Natural killer cell (primary cell): ENCODE measurements at places on chromosomes 2 and 18. TPM values are rescaled to one million over a fixed set of nuclear protein-coding genes. Genes with fewer than 3 reads are reported as not detected.

GRCh38 chr2:172788871-172789270 lies 53.2 kb downstream of the RAPGEF4 start:
- no peaks in the 10 kb centered on the region for H3K36me3 ChIP-seq
- DNase-seq, result no peak
- no peaks in the 10 kb centered on the region for H3K27me3 ChIP-seq
- no peaks in the 10 kb centered on the region for H3K4me1 ChIP-seq
- H3K4me3 ChIP-seq, result no peak overlapping the region

- peak overlapping the region; percentile 91 for H3K27ac ChIP-seq
- peaks cover 38% of the 10 kb centered on the region for H3K4me1 ChIP-seq
- peak overlapping the region; percentile 89 for H3K4me3 ChIP-seq
- DNase-seq, result no peak
- no peaks in the 10 kb centered on the region for H3K27me3 ChIP-seq
Measured at GRCh38 chr2:240585681-240586197, 795 bp upstream of the CAPN10 start.

DNA sequence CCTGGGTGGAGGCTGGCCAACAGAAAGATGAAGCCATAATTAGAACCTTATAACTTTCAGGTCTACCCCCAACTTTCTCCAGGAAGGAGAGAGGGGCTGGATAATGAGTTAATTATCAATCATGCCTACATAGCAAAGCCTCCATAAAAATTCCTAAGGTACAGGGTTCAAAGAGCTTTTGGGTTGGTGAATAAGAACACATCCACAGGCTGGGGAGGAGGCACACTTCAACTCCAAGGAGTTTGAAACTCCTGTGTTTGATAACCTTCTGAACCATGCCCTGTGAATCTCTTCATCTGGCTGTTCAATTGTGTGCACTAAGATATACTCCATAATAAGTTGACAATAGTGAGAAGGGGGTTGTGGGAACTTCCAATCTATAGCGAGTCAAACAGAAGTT lies 552.3 kb downstream of the TDRD15 start:
- no peaks in the 10 kb centered on the region for H3K27me3 ChIP-seq
- no peaks in the 10 kb centered on the region for H3K4me1 ChIP-seq
- no peaks in the 10 kb centered on the region for H3K36me3 ChIP-seq
- no peak for DNase-seq
- H3K4me3 ChIP-seq, result no peak overlapping the region

DNA sequence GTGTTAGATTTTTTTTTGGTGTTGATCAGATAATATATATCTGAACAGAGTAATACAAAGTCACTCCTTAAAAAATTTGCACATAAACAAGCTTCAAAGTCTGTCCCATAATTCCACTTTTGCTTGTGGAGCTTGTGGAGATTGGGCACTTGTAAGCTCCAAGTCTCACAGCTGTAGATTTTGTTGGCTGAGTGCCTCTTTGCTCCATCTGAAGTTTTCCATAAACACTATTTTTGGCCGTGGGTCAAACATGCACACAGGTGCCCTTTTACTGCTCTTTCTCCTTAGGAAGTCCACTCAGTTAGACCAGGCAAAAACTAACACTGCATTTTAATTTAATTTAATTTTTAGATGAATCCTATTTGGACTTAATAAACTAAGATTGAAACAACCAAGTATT lies 3.6 kb upstream of the KCNJ13 start:
- no peak for DNase-seq
- no peak overlapping the region for H3K4me3 ChIP-seq
- no peak overlapping the region for H3K27ac ChIP-seq
- H3K27me3 ChIP-seq, result no peaks in the 10 kb centered on the region
- peaks cover 13% of the 10 kb centered on the region for H3K36me3 ChIP-seq
- H3K4me1 ChIP-seq, result no peaks in the 10 kb centered on the region

GRCh38 chr2:211070547-211070946 lies 514.1 kb downstream of the CPS1 start:
- H3K4me1 ChIP-seq, result no peaks in the 10 kb centered on the region
- no peak overlapping the region for H3K4me3 ChIP-seq
- H3K27me3 ChIP-seq, result no peaks in the 10 kb centered on the region
- H3K27ac ChIP-seq, result no peak overlapping the region
- no peaks in the 10 kb centered on the region for H3K36me3 ChIP-seq
- DNase-seq, result no peak

DNA sequence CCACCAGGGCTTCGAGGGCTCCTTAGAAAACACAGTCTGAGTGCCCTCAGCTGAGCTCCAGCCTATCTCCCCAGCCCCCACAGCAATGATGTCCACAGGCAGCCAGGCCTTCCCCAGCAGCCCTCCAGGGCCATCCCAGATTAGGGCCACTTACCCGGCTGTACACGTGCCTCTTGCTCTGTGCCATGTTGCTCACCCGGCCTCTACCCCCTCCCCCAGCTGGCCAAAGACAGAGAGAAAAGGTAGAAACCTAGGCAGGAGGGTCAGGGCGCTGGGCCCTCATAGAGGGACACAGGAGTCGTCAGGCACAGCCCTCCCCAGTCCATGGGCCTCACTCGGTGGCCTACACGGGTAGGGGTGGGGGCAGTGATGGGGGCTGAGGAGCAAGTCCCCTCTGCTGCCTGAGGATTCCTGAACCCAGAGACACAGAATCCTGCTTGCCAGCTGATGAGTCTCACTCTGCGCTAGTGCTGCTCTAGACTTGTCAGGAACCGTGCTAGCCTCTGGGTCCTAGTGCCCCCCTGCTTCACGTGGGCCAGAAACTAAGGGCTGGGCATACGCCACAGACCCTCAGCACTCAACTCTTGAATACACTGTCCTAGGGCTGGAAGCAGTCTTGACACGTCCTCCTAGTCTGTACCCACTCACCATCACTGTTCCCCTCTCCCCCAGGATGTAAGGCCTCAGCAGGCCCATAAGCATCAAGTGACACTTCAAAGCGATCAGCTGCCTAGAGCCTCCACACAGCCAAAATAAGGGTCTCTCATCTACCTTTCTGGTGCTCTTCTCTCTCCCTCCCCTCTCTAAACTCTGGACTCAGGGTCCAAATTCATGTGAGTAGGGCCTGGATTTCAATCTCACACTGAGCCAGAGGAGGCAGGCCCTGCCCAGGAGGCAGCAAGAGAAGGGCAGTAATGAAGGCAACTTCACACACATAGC lies at the start of gene DCTN1:
TSS of gene DCTN1 (minus strand) at position 461 of the 939 bp plus-strand sequence. CDS start at position 187, 274 bp downstream.
- no peaks in the 10 kb centered on the region for H3K27me3 ChIP-seq
- H3K4me1 ChIP-seq, result peaks cover 25% of the 10 kb centered on the region
- peak; percentile 42 for DNase-seq
- peaks cover 20% of the 10 kb centered on the region for H3K36me3 ChIP-seq

DNA sequence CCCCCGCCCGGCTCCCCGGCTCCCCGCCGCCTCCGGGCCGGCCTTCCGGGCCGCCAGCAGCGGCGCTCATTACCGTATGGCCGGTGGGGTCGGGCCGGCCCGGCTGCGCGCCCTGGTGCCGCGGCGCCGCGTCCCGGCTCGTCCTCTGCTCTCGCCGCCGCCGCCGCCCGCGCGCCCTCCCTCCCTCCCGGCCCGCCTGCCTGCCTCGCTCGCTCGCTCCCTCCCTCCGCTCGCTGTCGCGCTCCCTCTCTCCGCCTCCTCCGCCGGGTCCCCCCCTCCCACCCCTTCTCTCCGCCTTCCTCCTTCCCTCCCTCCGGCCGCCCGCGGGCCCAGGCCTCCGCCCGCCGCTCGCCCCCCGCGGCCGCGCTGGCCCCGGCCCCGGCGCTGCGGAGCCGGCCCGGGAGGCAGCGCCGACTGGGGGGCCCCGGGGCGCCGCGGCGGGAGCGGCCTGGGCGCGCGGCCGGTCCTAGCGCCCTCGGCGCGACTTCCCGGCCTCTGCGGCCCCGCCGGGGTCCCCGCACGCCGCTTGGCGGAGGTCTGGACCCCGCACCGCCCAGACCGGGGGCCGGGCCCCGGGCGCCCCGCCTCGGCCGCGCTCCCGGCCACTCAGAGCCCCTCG lies at the start of gene DNMT3A:
TSS of gene DNMT3A (minus strand) at position 173 of the 619 bp plus-strand sequence. CDS start 27,941 bp downstream, outside the sequence.
- no peaks in the 10 kb centered on the region for H3K36me3 ChIP-seq
- H3K27ac ChIP-seq, result no peak within 1 kb of the TSS
- peak; percentile 76 for DNase-seq
- H3K4me3 ChIP-seq, result peak within 1 kb of the TSS; percentile 20

- no peaks in the 10 kb centered on the region for H3K4me1 ChIP-seq
- no peak overlapping the region for H3K27ac ChIP-seq
- H3K36me3 ChIP-seq, result no peaks in the 10 kb centered on the region
- DNase-seq, result no peak
- no peak overlapping the region for H3K4me3 ChIP-seq
- H3K27me3 ChIP-seq, result no peaks in the 10 kb centered on the region
Measured at GRCh38 chr18:766550-766860, 45.5 kb downstream of the YES1 start.

- no peak for DNase-seq
- H3K36me3 ChIP-seq, result no peaks in the 10 kb centered on the region
- no peaks in the 10 kb centered on the region for H3K27me3 ChIP-seq
- no peaks in the 10 kb centered on the region for H3K4me1 ChIP-seq
- no peak overlapping the region for H3K4me3 ChIP-seq
- no peak overlapping the region for H3K27ac ChIP-seq
Measured at GRCh38 chr2:186771395-186771794, 77.5 kb downstream of the FAM171B start.

DNA sequence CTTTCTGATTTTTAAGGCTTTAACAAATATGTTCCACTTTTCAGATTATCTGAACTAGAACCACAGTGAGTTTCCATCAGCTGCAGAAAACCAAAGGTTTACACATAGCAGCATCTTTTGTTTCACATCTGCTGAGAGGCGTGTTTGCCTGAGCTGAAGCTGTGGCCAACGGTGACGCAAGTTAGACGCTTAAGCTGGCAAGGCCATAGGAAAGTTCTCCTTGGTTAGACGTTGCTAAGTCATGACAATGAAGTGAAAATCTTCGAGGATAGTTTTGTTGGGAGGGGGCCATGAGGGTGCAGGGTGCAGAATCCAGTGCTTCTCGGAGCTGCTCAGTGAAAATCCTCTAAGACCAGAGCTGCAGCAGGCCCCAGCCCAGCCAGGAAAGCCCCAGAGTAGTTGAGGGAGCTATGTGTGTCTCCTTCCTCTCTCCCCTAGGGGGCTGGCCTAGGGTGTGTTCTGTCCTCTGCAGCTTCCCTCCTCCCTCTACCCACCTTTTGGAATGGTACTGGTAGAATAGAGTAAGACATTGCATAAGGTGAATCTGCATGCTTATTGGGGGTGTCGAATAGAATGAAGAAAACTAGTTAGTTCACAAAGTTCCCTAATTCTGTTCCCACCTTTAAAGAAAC lies 105.4 kb downstream of the FHOD3 start:
- H3K4me1 ChIP-seq, result no peaks in the 10 kb centered on the region
- DNase-seq, result no peak
- H3K27ac ChIP-seq, result no peak overlapping the region
- H3K36me3 ChIP-seq, result no peaks in the 10 kb centered on the region
- H3K27me3 ChIP-seq, result no peaks in the 10 kb centered on the region

GRCh38 chr2:235930701-235931100 lies 237.5 kb downstream of the GBX2 start:
- no peaks in the 10 kb centered on the region for H3K27me3 ChIP-seq
- no peaks in the 10 kb centered on the region for H3K4me1 ChIP-seq
- H3K4me3 ChIP-seq, result no peak overlapping the region
- no peaks in the 10 kb centered on the region for H3K36me3 ChIP-seq
- H3K27ac ChIP-seq, result no peak overlapping the region

- no peaks in the 10 kb centered on the region for H3K4me1 ChIP-seq
- H3K4me3 ChIP-seq, result no peak overlapping the region
- H3K27me3 ChIP-seq, result no peaks in the 10 kb centered on the region
- DNase-seq, result no peak
Measured at GRCh38 chr2:30756051-30756719, 51.1 kb downstream of the CAPN13 start.

- no peaks in the 10 kb centered on the region for H3K4me1 ChIP-seq
- H3K4me3 ChIP-seq, result no peak overlapping the region
- no peak for DNase-seq
- H3K36me3 ChIP-seq, result no peaks in the 10 kb centered on the region
Measured at GRCh38 chr18:65622436-65622835, 128.4 kb upstream of the CDH7 start.

The REG1B gene
- total RNA-seq, result not detected

The RNF125 gene
- 96.7 TPM for total RNA-seq

The TEX44 gene
- total RNA-seq, result not detected

The ANKRD53 gene
- total RNA-seq, result 2.5 TPM

The IL1R1 gene
- total RNA-seq, result 0.45 TPM

The SLC8A1 gene
- 1.4 TPM for total RNA-seq

The CDH20 gene
- 0.09 TPM for total RNA-seq

The ADCYAP1 gene
- total RNA-seq, result not detected
